ENCODE measurements at places on chromosomes 16 and 17.

DNA sequence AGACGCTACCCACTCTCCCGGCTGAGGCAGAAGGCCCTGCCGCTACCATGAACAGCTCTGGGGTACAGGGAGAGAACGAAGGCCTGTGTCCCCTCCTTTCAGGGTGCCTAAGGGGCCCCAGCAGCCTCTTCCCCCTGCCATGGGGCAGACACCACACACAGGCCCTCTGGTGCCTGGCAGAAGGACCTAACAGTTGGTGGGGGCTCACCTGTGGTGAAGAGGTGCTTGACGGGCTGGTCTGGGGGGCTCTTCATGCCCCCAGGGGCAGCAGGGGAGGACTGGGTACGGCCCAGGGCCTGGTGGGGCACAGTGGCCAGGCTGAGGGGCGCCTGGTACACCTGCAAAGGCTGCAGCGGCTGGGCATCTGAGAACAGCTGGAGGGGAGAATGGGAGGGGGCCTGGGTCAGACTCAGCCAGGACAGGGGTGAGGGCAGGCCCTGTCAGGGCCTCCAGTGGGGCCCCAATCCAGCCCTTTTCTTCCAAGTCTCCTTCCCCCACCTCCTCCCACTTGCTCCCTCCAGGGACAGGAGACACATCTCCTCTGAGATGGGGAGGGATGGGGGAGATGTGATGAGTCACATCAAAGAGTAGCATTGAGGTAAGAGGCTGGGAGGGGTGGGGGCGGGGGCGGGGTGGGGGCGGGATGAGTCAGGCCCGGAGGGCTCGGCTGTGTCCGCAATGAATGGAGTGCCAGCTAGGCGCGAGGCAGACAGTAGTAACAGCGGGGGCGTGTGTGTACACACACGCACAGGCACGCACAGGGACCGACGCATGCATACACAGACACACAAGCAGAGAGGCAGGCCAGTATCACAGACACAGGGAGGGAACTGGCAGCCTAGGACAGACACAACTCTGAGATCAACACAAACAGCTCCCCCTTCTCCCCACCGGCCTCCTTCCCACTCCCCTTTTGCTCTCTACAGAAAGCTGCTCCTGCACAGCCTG is 16.1 kb downstream of the G6PC3 start:
- DNase-seq = peak; percentile 69

DNA sequence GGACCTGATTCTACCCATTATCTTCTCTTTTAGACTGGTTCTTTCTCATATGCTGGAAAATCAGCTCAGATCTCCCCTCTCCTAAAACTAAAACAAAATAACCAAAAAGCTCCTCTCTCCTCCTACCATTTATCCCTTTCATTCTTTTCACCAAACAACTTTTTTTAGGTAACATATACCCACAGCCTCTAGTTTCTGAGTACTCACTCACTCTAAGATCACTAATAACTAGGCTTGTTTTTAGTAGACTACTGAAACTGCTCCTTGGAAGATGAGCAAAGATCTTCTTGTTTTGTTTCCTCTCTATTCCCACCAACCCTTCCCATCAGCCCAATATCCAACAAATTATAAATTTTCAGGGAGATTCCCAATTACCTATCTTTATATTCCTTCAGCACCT is 129.0 kb downstream of the SKAP1 start:
- no peak for DNase-seq

GRCh38 chr17:250487-251300 is 69.2 kb upstream of the DOC2B start:
- DNase-seq = no peak

- DNase-seq = no peak
Observed at GRCh38 chr17:82623707-82624106, 24.5 kb downstream of the WDR45B start.

- DNase-seq = no peak
Observed at GRCh38 chr16:58515871-58516767, 802 bp downstream of the SETD6 start.

- no peak for DNase-seq
Observed at GRCh38 chr17:46745376-46745775, 73.1 kb downstream of the WNT3 start.

DNA sequence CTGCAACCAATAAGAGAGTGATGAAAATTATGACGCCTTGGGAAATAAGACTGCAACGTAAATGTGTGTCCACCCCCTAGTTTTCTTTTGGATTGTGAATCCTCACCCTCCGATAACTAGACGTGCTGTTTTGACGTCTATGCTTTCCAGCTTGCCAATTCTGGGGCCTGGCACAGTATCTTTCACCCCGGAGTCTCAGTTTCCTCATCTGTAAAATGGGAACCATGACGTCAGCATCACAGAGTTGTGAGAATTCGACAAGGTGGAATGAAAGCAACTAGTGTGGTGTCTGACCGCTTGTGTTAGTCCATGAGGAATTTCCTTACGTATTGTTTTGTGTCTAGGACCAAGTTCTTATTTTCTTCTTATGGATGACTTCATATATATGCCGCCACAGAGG is 37.7 kb downstream of the WWOX start:
- DNase-seq = no peak

GRCh38 chr16:53817117-53817755 is 113.3 kb downstream of the FTO start:
- no peak for DNase-seq

GRCh38 chr17:42276609-42277341 is 584 bp upstream of the STAT5B start:
- no peak for DNase-seq

GRCh38 chr16:84361546-84361945 is 6.8 kb upstream of the ATP2C2 start:
- DNase-seq = no peak

GRCh38 chr17:63910096-63910495 is 962 bp downstream of the CSHL1 start:
- DNase-seq = no peak

GRCh38 chr17:16106161-16106891 is 106.7 kb downstream of the TTC19 start:
- peak; percentile 86 for DNase-seq

- no peak for DNase-seq
Observed at GRCh38 chr17:16352667-16353316, 477 bp downstream of the CENPV start.

DNA sequence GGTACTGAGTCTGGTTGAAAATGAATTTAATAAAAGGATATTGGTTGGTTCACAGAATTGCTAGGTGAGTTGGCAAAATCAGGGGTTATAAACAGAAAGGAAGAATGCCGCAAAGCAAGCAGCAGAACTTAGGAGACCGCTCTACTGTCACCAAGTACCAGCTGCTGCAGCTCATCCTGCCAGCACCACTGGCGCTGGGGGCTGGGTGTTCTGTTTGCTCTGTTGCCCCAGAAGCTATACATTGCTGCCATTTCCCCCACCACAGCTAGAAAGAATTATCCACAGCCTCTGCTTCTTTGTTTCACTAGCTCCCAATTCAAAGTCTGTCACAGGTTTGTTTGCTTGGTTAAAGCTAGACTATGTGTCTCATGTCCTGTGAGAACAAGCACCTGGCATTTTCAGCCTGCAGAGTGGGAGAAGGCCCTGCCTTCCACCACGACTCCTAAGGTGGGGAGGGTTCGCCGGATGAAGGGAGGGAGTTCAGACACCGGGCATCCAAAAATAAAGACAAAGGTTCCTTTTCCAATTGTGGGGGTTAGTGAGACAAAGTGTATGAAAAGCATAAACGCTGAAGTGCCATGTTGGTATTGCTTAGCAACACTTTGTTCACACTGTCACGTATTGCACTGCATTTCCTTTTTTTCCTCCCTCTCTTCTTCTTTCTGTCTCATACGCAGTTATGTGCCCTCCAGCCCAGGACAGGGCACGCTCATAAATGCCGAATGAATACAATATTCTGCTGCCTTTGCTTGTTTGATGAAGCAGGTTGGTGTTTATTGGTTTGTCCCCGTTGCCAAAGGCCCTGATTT is 9.6 kb upstream of the CPD start:
- DNase-seq = no peak

DNA sequence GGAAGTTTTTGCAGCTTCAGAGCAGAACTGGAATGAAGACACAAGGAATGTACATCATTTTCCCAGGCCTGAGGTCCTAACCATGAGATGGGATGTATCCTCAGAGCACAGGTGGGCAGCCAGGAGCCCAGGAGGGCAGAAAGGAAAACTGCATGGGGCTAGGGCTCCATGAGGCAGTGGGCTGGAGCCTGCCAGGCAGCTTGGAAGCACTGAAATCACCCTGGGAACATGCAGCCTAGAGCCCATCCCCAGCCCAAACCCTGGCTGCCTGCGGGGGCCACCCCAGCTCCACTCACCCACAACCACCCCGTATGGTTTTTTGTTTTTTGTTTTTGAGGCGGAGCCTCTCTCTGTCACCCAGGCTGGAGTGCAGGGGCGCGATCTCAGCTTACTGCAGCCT is 86.2 kb upstream of the SIAH1 start:
- no peak for DNase-seq

DNA sequence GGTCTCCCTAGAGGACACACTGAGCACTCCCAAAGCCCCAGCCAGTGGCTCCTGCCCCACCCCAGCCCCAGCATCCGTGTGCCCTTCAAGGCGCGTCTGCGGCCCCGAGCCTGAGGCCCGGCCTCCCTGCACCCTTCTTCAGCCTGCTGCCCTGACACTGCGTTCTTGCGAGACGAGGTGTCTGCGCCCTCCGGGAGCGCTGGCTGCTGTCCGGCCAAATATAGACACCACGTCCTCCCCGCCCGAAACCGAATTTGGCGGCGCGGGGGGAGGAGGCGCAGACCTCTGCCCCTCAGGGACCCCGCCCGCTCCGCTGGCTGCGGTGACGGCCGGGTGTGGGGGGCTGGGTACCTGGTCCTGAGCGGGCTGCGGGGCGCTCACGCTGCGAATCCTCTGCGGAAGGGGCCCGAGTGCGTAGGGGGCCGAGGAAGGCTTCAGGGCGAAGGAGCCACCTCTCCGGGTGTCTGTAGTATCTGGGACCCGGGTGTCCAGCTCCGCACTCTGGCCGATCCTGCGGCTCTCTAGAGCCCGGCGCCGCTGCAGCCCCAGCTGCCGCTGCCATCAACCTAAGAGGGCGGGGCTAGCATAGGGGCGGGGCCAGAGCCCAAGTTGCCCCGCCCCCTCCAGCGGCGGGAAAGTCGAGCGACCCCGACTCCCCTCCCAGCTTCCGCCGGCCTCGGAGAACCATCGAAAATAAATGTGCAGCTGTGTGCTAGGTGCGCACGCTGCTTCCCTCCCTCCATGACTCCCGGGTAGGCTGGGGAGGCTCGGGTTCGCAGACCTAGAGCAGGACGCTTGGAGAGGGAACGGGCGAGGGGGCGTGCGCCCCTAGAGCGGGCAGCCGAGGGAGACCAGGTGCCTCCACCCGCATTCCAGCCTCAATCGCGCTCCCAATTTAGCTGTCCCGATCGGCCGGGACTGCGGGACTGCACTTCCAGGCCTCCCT is at the start of gene CORO6:
Gene CORO6, minus strand, starts transcription at position 576 of the 946 bp plus-strand sequence. CDS start 1,491 bp downstream, outside the sequence.
- DNase-seq = peak; percentile 50

- no peak for DNase-seq
Observed at GRCh38 chr17:64676763-64677162, 14.7 kb upstream of the SMURF2 start.

DNA sequence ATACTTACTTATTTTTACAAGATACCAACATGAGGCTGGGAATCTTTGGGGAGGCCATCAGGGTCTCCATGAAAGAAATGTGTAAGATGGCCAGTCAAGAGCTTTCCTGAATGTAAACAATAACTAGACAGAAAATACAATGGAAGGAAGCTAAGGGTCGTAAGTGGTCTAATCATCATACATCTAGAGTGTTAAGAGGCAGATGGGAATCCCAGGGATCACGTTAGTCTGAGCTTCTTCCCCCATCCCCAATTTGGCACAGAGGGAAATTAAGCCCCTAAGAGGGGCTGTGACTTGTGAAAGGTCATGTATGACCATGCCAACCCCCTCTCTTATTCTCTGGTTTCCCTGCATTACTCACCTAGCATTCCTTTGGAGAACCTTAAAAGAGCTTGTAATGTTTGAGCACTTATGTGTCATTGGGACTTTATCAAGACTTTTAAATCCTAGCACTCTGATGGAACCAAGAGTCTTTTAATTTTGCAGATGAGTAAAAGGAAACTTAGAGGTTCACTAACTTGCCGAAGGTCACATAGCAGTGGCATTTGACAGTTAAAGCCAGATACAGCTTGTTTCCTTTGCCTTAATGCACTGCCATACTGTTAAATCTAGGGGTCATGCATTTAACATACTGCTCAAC is 46.1 kb downstream of the DCUN1D3 start:
- no peak for DNase-seq
